Adrenal gland (tissue), 19 donors: ENCODE measurements at places on chromosomes 12 and 14. TPM values are rescaled to one million over a fixed set of nuclear protein-coding genes. Genes with fewer than 3 reads are reported as not detected.

DNA sequence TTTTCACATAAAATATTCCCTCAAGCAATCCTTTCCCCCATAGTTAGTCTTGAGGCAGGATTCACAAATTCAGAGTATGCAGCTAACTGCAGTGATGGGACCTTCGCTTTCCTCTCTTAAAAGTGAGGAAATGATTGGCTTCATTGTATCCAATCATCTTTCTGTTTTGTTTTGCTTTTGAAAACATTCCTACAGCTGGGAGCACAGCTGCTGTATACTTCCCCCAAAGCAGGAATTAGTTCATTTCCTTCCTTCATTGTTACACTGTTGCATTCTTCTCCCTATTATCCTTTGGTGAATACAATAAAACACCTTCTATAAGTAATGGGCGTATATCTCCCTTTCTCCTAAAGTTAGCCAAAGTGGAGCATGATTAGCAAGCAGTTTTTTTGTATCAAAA is 9.4 kb upstream of the GAS2L3 start:
- DNase-seq: no peak

- DNase-seq: no peak
Measured at GRCh38 chr12:131128556-131128955, 174.8 kb downstream of the ADGRD1 start.

DNA sequence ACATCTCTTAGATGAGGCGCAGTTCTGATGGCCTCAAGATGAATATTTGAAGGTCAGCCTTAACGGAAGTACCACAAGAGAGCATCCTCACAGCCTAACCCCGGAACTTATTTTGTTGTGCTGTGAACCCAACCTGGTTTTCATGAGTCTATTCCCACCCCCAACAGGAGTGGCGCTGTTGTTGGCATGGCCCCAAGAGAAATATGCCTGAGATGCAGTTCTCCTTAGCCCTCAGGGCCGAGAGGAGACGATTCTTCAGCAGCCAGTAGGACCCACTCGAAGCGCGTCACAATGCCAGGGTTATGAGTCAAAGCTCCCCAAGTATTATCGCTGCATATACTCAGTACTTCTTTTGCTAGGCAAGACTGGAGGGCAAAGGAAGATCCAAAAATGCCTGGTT is 24.5 kb upstream of the BCL11B start:
- no peak for DNase-seq

DNA sequence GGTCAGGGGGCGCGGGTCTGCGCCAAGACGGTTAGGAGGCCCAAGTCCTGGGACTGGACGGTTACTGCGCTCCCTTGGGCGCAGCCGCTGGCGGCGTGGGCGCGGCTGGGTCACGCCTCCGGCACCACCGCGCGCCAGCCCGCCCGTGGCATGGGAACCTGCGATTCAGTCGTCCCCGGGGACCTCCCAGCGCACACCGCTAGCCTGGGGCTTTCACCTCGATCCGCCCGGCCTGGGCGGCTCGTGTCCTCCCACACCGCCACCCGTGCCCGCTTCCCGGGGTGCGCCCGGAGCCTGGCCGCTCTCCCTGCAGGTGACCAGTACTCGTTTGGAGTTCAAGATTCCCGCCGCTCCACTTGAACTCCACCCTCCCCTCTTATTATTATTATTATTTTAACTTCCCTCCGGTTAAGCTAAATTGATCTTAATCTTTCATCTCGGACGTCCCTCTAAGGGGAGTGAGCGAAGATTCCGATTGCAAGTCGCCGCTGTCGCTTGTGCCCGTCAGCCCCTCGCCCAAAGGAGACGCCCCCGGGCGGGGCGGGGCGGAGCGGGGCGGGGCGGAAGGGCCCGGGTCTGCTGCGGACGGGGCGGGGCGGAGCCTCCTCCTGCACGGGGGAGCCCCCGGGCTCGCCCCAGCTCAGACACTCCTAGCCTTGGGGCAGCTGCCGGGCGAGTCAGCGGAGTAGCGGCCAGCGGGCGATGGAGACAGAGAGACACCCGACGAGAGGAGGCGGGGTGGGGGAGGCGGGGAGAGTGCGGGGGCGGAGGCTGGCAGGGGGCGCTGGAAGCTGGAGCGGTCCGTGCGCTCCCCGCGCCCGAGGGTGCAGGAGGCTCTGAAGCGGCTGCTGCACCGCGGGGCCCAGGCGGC is at the start of gene KCNMB4:
KCNMB4 (plus strand) TSS at position 643 of the 871 bp plus-strand sequence. CDS start 445 bp downstream, outside the sequence.
- DNase-seq: peak; percentile 72

DNA sequence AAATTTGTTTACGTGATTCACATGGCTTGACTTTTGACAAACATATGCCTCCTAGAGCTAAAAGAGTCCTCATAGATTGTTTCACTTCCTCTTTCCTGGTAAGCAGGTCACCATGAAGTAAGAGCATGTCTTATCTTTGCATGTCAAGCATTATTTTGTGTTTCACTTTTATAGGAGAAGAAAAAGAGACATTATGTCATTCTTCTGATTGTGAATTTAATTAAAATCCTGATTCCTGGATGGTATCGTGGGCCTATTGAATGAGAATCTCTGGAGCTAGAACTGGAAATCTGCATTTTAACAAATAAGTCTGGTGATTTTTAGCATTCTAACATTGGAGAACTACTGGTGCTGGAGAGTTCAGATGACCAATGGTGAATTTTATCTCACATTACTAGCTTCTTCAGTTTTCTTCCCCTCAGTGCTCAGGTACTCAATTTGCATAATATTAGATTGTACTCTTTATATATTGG is 218.6 kb upstream of the ATP2B1 start:
- no peak for DNase-seq

GRCh38 chr12:3155702-3156370 is 78.7 kb downstream of the TSPAN9 start:
- no peak for DNase-seq

GRCh38 chr14:99524091-99524661 is 43.0 kb downstream of the CCNK start:
- no peak for DNase-seq

DNA sequence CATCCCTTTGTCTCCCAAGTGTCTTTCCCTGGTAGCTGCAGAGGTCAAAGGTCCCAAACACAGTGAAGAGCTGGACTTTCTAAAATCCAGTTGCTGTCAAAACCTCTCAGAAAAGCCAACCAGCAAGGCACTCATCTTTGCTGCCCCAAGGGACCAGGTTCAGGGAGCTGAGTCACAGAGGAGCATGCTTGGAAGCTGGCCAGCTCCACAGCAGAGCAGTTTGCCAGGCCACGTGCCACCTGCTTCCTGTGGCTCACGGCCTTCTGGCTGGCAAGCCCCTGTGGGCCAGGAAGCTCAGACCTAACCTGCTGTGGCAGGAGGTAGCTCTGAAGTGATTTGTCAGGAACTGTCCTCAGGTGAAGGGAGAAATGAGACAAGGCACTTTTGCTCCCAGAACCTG is 3.6 kb downstream of the ISCU start:
- DNase-seq: peak; percentile 98

DNA sequence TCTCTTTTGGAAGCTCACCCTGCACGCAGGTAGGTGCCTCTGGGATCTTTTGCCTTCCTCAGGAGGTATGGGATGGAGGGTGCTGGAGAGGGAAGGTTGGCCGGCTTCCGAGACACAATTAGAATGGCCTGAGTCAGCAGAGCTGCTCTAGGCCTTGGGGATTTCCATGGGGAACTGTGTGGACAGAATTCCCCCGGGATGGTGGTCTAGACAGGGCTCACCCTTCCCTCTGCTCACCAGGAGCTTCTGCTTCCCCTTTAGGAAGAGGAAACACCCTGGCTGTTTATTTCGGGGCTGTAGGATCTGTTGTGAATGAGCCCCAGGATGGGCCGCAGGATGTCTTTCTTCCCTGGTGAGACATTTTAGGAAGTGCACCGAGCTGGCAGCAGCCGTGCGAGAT is 43.7 kb upstream of the TMED10 start:
- DNase-seq: no peak

DNA sequence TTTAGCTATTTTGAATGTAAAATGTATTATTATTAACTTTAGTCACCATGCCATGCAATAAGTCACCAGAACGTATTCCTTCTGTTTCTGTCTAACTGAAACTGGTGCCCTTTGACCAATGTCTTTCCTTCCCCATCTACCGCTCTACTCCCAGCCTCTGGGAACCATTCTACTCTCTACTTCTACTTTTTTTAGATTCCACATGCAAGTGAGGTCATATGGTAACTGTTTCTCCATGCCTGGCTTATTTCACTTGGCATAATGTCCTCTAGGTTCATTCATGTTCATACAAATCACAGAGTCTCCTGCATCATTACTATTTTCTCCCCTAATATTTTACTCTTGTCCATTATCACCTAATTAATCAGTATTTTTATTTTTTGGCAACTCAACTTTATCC is 160.1 kb downstream of the TMX1 start:
- DNase-seq: no peak

GRCh38 chr12:25236190-25236589 is 14.5 kb downstream of the KRAS start:
- peak; percentile 59 for DNase-seq

- DNase-seq: no peak
Measured at GRCh38 chr14:61279082-61279481, 2.1 kb downstream of the TMEM30B start.

DNA sequence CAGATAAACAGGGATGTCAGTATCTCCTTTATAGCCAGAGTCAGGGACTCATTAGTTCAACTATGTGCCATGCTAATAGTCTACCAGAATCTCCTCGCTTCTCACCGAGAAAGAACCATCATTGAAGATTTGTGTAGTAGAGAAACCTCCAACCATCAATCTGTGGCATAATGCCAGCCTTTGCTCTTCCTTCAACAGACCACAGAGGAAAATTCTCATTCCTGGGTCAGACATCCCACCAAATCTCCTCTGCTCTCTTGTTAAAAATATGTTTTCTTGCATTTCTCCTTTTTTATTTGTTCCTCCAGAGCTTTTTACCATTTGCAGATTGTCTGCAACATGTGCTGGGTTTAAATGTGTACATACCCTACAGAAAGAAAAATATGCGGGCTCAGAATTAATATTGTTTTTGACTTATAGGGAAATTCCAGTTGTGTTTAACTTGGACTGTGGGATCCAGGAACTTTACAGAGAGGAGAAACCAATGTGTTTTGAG is 64.9 kb downstream of the LLPH start:
- DNase-seq: no peak

DNA sequence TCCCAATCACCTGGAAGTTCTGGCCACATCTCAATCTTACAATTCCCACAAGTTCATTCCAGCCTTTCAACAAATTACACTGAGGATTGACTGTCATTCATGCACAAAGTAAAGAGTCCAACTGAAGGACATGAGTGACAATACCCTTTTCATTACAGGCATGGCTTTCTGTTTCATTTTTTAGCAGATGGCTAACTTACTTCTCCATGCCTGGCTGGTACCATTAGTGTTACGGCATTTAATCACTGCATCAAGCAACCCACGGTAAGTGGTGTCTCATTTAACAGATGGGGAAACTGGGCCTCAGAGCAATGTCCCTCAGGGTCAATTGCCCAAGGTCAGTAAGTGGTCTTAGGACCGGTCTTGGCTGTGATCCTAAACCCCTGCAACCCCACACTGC is 114.4 kb downstream of the PRICKLE1 start:
- DNase-seq: no peak

DNA sequence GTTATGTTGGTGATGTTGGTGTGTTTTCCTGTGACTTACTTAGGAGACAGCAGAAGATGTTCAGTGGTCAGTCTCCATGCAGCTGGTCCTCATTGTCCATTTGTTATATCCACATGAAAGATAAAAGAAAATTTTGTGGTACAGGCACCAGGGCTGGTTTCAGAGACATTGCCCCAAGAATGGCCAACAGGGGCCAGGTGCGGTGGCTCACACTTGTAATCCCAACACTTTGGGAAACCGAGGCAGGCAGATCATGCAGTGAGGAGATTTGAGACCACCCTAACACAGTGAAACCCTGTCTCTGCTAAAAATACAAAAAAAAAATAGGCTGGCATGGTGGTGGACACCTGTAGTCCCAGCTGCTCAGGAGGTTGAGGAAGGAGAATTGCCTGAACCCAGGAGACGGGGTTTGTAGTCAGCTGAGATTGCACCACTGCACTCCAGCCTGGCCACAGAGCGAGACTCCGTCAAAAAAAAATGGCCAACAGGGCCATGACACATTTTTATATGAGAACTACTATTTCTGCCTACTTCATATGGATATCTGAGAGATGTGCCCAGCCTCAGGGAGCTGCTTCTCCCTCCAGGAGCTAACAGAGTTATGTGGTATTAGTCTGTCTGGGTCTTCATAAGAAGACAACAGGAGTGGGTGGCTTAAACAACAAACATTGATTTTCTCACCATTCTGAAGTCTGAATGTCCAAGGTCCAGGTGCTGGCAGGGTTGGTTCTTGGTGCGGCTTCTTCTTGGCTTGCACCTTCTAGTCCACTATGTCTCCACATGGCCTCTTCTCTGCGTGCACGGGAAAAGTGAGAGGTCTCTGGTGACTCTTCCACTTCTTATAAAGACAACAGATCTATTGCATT is 821.7 kb downstream of the TMEM121 start:
- no peak for DNase-seq

GRCh38 chr12:78060186-78060585 is 229.5 kb downstream of the NAV3 start:
- DNase-seq: no peak

GRCh38 chr12:26854031-26854390 is 21.0 kb upstream of the ITPR2 start:
- DNase-seq: no peak

DNA sequence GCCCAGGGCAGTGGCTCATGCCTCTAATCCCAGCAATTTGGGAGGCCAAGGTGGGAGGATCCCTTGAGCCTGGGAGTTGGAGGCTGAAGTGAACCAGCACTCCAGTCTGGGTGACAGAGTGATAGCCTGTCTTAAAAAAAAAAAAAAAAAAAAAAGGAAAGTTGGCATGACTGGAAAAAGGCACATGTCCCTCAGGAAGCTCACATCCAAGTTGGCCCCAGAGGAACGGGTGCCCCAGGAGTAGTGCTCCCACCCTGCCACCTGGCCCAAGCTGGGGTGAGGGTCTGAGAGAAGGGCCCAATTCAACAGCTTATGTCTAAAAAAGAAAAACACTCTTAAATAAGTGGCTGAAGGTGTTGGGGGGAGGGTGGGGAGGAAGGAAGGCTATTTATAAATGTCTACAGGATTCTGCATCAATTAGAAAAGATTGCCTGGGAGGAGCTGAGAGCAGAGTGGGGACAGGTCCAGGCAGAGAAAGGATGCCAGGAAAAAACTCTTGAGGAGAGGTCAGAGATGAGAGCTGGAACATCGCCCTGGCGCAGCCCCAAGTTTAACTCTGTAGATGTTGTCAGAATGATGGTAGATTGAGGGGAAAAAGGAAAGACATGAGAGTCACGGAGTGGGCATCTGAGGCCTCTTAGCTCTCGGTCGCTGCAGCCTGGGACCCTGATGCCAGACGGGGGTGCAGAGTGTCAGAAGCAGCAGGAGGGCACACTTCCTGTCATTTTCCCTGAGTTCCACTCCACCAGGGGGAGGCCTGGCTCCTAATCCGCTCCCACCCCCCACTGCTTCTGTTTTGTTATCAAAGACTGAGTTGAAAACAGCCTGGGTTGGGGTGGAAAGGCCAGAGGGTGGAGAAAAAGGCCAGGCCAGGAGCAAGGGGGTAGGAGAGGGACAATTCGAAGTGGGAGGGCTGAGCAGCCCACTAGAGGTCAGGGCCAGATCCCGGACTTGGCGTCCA is 7.3 kb downstream of the SPRYD3 start:
- DNase-seq: peak; percentile 80

ULK1 gene
- total RNA-seq: 30.6 TPM

SLC6A13 gene
- 0.95 TPM for total RNA-seq

KRT82 gene
- not detected for total RNA-seq

COX8C gene
- not detected for total RNA-seq

INSM2 gene
- total RNA-seq: not detected

SLC6A12 gene
- 0.95 TPM for total RNA-seq

LRRC10 gene
- total RNA-seq: not detected

MGP gene
- 1,303 TPM for total RNA-seq

IRAK3 gene
- 7.7 TPM for total RNA-seq

MAP3K9 gene
- 4.3 TPM for total RNA-seq

CNTN1 gene
- 33.7 TPM for total RNA-seq

BDKRB2 gene
- 1.7 TPM for total RNA-seq

GLT8D2 gene
- 6.6 TPM for total RNA-seq
